ENCODE measurements at places on chromosomes 3 and 15.
A peak's percentile ranks its signal among the peaks of the same experiment; 100 is the strongest.

DNA sequence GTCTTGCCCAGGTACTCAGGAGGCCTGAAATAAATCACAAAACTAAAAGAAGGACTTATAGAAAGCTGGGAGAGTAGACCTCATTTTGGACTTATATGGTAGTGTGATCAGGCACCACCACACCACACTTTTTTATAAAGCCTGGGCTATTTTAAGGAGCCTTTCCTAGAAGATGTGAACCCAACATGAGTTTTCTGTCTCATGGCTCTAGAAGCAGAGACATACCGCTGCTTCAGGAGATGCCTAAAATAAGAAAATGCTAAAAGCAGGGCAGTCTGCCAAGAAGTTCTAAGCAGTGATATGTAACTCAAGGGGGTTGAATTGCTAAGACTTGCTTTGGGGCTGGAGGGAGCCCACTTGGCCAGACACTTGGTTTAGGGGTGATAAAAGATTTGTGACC lies 49.6 kb downstream of the SUMF1 start:
- ATAC-seq = no peak

DNA sequence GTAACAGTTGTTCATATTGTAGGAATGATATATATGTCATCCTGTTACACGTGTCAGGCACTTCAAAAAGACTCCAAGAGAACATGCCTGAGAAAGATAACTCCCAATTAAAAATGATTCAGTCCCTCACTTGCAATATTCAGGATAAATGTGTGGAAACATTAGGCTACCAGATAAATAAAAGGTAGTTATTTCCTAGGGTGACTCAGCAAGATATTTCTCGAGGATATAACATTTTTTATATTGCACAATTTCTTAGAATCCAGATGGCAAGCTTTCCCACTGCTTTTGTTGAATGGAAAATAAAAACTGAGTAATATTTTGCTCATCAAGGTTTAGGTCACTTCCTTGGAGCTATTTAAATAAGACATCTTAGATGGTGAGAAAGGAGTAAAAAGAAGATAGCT lies 181.4 kb downstream of the GAP43 start:
- ATAC-seq = no peak

DNA sequence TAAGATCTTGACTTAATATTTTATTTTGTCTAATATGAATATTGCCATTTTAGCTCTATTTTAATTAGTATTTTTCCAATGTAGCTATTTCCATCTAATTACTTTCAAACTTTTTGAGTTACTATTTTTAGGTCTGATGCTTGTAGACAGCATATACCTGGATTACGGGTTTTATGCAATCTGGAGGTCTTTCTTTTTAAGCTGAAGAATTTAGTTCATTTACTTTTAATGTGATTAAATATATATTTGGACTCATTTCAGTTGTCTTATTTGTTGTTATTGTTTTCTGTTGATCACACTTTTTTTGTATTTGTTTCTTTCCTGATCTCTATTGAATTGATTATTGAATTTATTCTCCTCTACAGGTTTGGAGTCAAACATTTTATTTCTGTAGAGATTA lies 30.3 kb downstream of the THRB start:
- no peak for ATAC-seq

- ATAC-seq = no peak
Measured at GRCh38 chr15:50940506-50940905, 32.0 kb downstream of the AP4E1 start.

- no peak for ATAC-seq
Measured at GRCh38 chr15:53713218-53713617, 46.2 kb downstream of the WDR72 start.

DNA sequence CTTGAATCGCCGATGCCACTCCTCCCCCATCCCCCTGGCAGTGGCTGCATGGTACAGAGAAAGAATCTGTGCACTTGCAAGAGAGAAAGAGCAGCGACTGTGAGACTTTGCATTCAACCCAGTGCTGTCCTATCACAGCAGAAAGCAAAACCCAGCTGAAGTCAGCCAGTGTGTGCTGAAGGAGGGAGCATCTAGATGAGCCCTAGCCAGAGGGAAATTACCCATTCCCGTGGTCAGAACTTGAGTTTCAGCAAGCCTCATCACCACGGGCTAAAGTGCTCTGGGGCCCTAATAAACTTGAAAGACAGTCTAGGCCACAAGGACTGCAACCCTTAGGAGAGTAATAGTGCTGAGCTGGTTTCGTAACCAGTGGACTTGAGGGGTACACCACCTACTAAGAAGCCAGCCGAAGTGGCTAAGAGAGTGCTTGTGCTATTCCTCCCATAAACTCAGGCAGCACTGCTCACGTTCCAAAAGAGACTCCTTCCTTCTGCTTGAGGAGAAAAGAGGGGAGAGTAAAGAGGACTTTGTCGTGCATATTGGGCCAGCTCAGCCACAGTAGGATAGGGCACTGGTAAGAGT lies 15.2 kb upstream of the PIK3R4 start:
- no peak for ATAC-seq

DNA sequence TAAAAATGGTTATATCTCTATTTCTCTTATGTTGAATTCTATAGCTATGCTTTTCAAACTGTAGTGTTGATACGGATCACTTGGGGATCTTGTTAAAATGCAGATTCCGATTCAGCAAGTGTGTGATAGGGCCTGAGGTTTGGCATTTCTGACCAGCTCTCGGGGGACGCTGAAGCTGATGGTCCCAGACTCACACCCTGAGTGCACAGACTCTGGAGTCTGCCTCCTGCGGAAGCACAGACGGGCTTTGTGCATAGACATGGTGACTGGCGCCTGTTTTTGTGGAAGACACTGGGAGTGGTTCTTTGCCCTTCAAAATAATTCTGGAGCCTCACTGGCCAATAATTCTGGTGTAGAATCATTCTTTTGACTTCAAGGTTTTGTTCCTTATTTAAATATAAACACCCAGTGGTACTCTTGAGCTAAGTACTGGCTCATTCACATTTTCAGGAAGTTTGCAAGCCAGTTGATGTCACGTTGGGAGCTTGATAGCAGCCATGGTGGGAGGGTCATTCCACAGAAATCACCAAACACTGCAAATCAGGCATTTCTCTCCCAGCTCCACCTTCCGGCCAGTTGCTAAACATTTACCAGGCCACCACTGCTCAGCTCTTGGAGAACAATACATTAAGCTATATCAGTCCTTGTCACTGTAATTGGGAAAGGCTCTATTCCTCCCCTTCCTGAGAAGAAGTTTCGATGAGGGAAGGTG lies 19.2 kb downstream of the CLDN11 start:
- ATAC-seq = no peak

DNA sequence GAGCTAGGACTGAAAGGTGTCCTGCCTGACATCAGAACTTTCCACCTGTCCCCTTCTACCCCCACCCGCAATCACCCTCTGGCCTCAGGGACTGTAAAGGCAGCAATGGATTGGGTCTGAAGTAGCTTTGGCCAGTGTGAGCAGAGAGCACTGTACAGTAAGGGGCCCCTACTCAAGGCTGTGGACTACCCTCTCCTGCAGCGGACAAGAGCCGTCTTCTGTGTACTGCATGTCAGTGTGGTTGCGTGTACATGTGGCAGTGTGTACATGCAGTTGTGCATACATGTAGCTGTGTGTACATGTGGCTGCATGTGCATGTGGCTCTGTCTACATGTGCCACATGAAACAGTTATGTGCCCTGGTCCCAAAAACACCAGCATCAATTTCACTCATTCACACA lies 205.9 kb upstream of the LINGO1 start:
- ATAC-seq = no peak

DNA sequence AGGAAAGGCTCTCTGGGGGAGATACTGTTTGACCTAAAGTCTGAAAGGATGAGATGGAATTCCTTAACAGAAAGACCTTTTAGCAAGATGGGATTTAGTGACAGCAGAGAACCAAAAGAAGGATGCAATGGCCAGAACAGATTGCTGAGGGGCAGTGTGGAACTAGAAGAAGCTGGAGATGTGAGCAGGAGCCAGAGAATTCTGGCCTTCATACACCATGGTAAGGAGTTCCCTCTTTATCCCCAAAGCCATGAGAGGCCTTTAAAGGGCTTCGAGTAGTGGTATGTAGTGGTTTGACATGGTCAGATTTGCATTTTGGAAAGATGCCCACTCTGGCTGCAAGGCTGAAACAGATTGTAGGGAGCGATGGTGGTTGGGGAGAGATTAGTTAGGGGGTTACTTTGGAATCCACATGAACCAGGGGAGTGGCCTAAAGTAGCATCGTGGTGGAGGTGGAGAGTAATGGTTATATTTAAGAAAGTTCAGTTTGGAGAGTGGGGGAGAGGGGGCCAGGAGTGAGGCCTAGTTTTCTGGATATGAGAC lies 34.0 kb upstream of the NPHP3 start:
- ATAC-seq = no peak

- ATAC-seq = no peak
Measured at GRCh38 chr3:33982269-33982798, 183.9 kb downstream of the PDCD6IP start.

DNA sequence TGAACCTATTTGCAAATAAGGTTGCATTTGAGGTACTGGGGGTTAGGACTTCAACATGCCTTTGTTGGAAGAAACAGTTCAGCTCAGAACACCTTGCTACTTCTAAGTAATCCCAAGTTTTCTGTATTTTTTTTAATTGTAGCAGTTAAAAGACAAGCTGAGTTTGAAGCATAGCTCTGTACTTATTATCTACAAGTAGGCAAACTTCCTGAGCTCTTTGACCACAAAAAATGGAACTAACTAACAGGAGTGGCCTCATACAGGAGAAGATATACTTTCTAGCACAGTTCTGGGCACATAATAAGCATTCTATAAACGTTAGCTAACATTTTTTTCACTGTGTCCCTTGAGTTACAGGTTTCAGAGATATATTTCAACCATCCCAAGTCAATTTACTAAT lies 159.2 kb downstream of the CHST2 start:
- no peak for ATAC-seq

GRCh38 chr3:57110798-57111197 lies 50.3 kb downstream of the SPATA12 start:
- no peak for ATAC-seq

DNA sequence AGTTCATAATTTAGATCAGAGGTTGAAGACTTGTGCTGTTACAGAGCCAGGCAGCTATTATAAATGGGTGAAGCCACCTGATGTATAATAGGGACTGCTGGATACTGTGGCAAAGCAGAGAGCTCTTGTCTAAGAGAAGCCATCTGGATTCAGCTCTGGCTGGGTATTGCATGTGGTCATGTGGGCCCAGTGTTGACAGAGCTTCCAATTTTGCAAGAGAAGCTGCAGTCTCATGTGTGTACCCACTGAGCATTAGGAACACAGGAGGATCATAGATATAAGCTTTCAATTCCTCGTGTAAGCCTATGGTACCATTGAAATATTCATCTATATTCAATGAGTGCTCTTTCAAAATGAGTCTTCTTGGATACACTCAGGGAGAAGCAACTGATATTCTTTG lies 303.9 kb upstream of the SLCO3A1 start:
- ATAC-seq = no peak

DNA sequence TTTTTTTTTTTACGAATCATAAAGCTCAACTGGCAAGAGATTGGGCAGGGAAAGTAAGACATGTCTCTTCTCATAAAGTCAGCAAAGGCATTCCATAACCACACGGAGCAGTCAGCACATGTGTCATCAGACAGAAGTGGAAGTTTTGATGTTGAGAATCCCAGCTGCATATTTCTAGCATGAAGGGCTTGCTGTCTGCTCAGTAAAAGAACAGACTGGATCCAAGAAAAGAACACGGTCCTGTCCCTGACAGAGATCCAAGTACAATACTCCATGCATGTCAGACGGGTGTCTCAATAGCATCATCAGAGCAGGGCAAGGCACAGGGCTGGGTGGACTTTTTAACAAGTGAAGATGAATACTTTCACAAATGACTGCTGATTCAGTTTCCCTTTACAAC lies 38.2 kb downstream of the ABI3BP start:
- no peak for ATAC-seq

DNA sequence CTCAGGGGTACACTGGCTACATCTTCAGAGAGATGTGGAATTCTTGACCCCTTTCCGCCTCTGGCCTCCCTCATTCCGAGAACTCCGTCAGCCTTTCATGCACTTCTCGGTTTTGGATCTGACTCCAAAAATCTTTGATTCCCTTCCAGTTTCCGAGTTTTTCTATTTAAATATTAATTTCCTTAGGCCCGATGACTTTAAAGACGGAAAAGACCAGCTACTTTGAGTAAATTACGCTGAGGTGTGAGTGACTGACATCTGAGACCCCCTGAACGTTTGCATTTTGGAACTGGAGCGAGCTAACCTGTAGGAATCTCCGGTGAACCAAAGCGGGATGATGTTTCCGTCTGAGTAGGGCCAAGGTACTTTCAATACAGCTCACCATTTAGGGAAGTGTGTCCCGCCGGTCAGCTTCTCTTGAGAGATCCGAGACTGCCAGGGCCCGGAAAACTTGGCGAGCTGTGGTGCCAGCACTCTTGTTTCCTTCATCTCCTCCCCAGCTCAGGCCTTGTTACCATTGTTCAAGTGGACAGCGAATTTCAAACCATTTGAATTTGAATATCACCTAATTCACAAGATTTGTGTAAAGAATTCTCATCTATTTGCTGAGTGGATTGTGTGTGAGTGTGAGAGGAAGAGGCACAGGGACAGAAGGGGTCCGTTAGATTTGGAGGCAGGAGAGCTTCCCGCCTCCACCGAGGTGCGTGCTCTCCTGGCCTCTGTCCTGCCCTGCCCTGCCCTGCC lies 5.4 kb downstream of the SOX14 start:
- ATAC-seq = no peak

GRCh38 chr15:59976480-59977271 lies 27.4 kb upstream of the FOXB1 start:
- peak; percentile 96 for ATAC-seq

- ATAC-seq = peak; percentile 96
Measured at GRCh38 chr3:49602877-49603411, 48.7 kb downstream of the BSN start.

- ATAC-seq = no peak
Measured at GRCh38 chr3:34858067-34858660, 781.2 kb upstream of the ARPP21 start.

- no peak for ATAC-seq
Measured at GRCh38 chr15:96234109-96234892, 96.2 kb upstream of the NR2F2 start.

GRCh38 chr15:90660195-90660998 lies 56.7 kb upstream of the BLM start:
- peak; percentile 96 for ATAC-seq

- no peak for ATAC-seq
Measured at GRCh38 chr15:74791007-74791406, 9.1 kb downstream of the CSK start.

DNA sequence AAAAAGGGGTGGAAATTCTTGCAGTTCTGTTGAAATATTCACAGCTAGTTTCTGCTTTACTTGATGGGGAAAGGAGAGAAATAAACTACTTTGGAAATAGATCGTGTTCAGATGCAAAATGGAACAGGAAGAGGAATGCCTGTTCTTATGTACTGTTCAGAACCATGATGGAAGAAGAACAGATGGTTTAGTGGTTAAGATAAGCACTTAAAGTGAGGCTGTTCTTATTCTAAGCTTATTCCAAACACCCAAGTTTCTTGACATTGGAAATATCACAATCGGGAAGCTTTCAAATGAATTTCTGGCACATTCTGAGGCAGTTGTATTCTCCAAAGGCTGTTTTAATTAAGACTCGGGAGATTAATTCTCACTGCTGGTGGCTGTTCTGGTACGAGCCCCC lies 228.5 kb downstream of the LSAMP start:
- no peak for ATAC-seq

GRCh38 chr15:36951731-36952247 lies 148.6 kb downstream of the MEIS2 start:
- no peak for ATAC-seq

All from activated T-helper 17 cell treated with anti-CD3 and anti-CD28 coated beads, Interleukin-2, amount 50 U/mL, for 72 hours (primary cell).